ENCODE measurements at places on chromosomes 12 and 14.

GRCh38 chr12:57722716-57723629 lies 15.6 kb downstream of the AGAP2 start:
- no peaks in the 10 kb centered on the region for H3K36me3 ChIP-seq
- no peak for DNase-seq
- H3K27ac ChIP-seq, result no peak overlapping the region
- no peaks in the 10 kb centered on the region for H3K4me1 ChIP-seq
- H3K27me3 ChIP-seq, result no peaks in the 10 kb centered on the region

- H3K27ac ChIP-seq, result no peak overlapping the region
- H3K4me3 ChIP-seq, result no peak overlapping the region
- DNase-seq, result no peak
Observed at GRCh38 chr12:110197003-110197402, 72.8 kb downstream of the IFT81 start.

DNA sequence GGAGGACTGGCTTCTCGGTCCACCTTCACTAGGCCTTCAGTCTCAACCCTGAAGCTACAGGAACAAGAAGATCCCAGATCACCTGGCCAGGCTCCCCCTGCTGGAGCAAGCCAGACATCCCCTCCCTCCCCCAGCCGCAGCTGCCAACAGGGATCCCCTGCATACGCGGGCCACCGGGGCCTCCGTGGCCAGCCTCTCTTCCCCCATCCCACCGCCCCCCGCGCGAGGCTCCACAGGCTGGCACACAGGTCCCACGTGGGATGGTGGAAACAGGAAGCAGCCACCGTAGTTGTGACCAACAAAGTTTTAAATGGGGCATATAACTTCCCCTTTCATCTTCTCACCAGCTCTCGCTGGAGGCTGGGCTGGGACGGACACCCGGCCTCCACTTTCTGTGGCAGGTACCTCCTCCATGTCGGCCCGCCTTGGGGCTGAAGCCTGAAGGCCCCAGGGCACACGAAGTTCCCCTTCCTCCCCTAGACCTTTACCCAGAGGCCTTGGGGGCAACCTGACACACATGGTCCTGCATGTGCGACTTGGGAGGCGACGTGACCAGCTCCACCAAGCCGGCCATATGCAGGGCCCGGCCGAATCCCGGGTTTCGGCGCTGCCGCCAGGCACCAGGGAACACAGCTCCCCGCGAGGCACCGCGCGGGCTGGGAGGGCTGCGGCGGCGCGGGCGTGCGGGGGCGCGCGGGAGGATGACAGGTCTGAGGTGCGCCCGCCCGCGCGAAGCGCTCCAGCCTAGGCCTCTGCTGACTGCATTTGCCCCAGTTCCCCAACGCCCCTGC lies 44.4 kb upstream of the PNMA1 start:
- peak; percentile 56 for DNase-seq
- peak overlapping the region; percentile 72 for H3K4me3 ChIP-seq
- no peaks in the 10 kb centered on the region for H3K36me3 ChIP-seq
- H3K4me1 ChIP-seq, result peaks cover 41% of the 10 kb centered on the region
- no peaks in the 10 kb centered on the region for H3K27me3 ChIP-seq

DNA sequence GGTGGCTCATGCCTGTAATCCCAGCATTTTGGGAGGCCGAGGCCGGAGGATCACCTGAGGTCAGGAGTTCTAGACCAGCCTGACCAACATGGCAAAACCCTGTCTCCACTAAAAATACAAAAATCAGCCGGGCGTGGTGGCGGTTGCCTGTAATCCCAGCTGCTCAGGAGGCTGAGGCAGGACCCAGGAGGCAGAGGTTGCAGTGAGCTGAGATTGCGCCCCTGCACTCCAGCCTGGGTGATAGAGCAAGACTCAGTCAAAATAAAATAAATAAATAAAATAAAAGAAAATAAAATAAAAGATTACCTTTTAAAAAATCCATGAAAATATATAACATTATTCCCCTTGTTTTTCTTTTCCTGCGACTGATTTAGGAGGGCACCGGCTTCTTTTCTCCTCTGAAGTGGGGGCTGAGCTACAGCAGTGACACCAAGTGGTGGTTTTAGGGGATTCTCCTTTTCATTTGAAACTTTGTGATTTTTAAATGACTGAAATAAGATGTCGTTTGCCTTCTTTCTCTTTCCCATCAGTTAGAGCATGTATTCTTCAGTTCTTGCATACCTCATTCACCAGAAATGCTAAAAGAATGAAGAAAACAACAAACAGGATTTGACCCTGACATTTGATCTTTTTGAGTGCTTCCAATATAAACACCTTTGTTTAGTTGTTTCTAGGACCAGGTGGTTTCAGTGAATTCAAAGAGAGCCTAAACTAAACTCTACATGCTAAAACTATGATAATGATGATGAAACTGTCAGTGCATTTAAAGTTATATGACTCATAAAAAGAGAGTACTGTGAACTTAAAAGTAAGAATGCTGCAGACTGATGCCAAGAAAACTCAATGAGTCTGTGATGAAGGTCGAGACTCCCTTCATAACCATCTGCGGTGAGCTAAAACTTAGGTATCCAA lies 22.6 kb upstream of the PKP2 start:
- no peaks in the 10 kb centered on the region for H3K27me3 ChIP-seq
- H3K4me1 ChIP-seq, result 0 out of 2 replicates have a peak, but pooled peaks cover 5% of the 10 kb centered on the region
- no peak overlapping the region for H3K4me3 ChIP-seq

GRCh38 chr14:100898935-100899883 lies 4.3 kb downstream of the RTL1 start:
- H3K27ac ChIP-seq, result no peak overlapping the region
- H3K36me3 ChIP-seq, result no peaks in the 10 kb centered on the region
- H3K27me3 ChIP-seq, result peaks cover 35% of the 10 kb centered on the region
- no peak for DNase-seq

GRCh38 chr14:68964300-68965093 lies 14.6 kb downstream of the ACTN1 start:
- DNase-seq, result no peak
- H3K36me3 ChIP-seq, result no peaks in the 10 kb centered on the region
- H3K27ac ChIP-seq, result no peak overlapping the region
- H3K27me3 ChIP-seq, result no peaks in the 10 kb centered on the region
- no peak overlapping the region for H3K4me3 ChIP-seq

GRCh38 chr14:92625213-92625612 lies 111.6 kb downstream of the RIN3 start:
- H3K4me1 ChIP-seq, result no peaks in the 10 kb centered on the region
- no peaks in the 10 kb centered on the region for H3K27me3 ChIP-seq
- DNase-seq, result no peak
- H3K4me3 ChIP-seq, result no peak overlapping the region
- H3K36me3 ChIP-seq, result no peaks in the 10 kb centered on the region

GRCh38 chr12:123683964-123684363 lies 13.1 kb downstream of the TCTN2 start:
- no peak for DNase-seq
- H3K4me1 ChIP-seq, result no peaks in the 10 kb centered on the region
- H3K27me3 ChIP-seq, result no peaks in the 10 kb centered on the region
- no peak overlapping the region for H3K4me3 ChIP-seq

DNA sequence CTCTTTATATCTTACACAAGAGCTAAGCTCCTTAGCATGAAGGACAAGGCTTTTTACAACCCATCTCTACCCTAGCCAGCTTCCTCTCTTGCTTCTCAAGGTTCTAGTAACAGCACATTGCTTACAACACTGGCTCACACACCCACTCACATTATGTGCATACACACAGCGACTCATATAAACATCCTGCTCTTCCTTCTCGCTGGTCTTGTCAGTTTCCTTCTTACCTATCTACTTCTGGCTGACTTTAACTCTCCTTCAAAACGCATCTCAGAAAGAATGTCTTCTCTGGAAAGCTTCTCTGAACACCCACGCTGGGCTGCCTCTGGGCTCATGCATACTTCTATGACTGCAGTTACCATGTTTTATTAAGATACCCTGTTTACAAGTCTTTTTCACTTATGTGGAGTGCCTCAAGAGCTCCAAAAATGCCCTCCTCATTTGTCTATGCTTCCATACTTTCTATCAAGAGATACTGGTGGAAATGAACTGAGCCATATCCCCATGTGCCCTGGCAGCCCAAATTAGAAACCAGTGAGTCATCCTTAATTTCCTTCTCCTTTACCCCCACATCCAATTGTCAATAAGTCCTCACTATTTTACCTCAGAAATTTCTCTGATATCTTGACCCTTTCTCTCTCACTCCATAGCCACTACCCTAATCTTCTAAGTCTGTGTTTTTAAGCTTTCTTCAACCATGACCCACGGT lies 126.9 kb upstream of the KRAS start:
- no peaks in the 10 kb centered on the region for H3K36me3 ChIP-seq
- no peak overlapping the region for H3K4me3 ChIP-seq
- no peak overlapping the region for H3K27ac ChIP-seq
- H3K27me3 ChIP-seq, result no peaks in the 10 kb centered on the region
- no peak for DNase-seq

DNA sequence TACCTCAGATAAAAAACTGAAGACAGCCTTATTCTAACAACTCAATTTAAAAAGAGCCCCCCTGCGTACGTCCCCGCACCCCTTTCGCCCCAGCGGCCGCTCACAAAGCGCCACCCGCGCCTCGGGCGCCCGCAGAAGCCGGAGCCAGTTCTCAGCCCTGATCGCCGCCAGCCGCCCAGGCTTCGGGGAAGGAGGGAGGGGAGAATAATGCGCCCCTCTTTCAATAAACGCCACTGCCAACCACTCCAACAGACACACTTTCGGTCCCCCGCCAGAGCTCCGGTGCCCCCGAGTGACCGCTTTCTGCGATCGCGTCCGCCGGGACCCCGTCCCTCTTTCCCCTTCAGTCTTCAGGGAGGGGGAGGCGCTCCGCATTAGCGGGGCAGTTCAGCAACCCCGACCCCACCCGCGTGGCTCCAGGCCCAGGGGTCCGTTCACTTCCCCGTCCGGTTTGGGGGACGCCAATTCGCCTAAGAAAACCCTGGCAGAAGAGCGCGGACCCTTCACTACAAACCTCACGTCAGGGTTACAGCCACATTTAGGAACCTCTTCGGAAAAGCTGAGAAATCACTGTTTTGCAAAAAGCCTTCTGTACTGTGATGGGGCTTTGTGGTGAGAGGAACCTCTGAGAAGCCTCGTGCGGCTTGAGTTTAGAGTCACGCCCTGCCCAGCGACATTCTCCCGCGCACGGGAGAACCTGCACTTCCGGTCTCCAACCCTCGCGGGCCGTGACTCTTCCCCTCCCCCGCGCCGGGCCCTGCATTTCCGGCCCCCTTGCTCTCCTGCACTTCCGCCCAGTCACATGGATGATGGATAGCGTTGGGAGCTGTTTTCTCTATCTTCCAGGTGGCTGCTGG lies 18.7 kb downstream of the FOXG1 start:
- no peaks in the 10 kb centered on the region for H3K4me1 ChIP-seq
- H3K4me3 ChIP-seq, result no peak overlapping the region
- DNase-seq, result no peak
- H3K27me3 ChIP-seq, result no peaks in the 10 kb centered on the region

GRCh38 chr14:99080306-99080705 lies 191.7 kb downstream of the BCL11B start:
- H3K27ac ChIP-seq, result no peak overlapping the region
- DNase-seq, result no peak
- H3K36me3 ChIP-seq, result no peaks in the 10 kb centered on the region
- H3K4me3 ChIP-seq, result no peak overlapping the region
- no peaks in the 10 kb centered on the region for H3K27me3 ChIP-seq
